ENCODE measurements at places on chromosomes 11 and 22.

DNA sequence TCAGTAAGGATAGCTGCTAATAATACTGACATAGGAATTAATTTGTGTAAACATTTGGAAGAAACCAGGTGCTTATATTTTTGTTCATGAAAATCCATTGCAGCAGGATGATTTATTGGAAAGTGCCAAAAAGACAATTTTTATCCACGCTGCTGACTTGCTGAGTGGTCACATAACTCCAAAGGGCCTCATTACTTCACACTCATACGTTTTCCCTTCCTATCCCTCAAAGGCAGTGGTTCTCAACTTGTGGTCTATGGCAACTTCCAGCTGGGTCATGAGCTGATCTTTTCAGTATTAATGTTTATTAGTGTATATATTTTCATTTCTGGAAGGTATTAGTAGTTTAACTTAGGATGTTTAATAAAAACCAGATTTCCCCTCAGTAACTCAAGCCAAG, 178.1 kb downstream of the UVRAG start:
- DNase-seq = no peak

DNA sequence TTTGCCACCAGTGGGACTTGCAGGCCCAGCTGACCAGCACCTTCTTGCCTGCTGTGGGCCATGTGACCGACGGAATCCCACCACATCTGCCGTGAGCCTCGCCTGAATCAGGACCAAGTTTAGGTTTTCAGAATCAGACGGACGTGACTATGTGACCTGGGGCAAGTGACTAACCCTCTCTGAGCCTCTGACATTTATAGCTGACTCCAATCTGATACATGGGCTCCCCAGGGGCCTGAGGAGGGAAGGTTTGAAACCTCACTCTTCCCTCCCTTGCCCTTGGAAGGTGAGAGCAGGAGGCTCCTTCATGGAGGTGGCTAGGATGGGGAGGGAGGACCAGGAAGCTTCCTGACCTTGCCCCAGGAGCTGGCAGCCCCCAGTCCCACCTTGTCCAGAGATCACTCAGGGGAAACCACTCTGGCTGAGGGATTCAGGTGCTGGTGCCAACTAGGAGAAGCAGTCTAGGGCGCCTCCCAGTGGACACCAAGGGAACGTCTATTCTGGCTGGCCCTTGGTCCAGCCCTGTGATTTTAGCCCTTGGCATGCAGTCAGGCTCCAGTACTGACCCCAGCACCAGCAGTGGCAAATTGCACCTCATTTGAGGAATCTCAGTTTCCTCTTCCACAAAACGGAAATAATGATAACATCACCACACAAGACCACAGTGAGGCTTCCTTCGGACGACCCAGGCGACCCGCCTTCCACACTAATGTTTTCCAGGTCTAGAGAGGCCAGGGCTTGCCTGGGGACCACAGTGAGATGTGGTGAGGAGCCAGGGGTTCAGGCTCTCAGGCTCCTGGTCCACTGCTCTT, 47.2 kb upstream of the SYT7 start:
- no peak for DNase-seq

- DNase-seq = no peak
These were observed 53.7 kb downstream of the ARFGAP3 start for GRCh38 chr22:42803389-42803788.

DNA sequence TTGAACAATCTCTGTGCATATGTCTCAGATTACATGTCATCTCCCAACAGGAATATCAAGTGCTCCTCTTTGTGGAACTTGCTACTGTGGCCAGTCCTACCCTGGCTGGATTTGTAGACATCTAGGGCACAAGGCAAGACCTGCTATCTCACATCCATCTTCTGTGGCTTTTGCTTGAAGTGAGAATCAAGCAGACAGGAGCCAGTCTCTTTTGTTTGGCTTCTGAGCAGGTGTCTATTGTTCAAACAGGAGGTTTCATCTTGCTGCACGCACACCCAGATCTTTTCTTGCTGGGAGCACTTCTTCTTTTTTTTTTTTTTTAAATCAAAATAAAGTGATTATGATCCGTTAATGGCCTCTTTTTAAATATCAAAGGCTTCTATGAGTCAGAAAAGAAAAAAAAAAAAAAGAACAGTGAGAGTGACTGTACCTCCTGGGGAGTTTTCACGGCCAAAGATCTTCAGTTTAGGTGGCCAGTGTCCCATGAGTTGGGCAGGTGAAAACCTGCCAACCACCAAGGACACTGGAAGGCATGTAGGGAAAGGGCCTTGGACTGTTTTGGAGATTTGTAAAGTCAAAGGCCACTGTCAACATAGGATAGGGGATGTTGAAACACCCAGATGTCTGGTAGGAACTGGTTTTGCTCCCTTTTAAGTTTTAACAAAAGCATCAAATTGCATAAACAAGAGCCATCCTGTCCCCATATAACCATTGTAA, 78.1 kb downstream of the CD44 start:
- no peak for DNase-seq

DNA sequence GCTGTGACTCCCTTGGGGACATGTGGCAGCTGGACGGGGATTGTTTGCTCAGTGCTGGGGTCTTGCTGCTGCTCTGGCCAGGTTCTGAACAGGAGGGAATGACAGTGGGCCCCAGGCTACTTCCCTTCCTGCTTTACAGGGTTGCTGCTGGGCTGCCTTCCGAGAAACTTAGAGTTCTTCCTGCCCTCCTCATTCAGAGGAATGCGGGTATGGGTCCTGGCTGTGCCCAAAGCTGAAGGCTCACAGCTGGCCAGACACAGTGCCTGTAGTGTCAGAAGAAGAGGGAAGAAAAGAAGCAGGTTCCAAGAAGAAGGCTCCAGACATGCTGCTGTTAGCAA, 108.3 kb upstream of the PARVA start:
- DNase-seq = no peak

DNA sequence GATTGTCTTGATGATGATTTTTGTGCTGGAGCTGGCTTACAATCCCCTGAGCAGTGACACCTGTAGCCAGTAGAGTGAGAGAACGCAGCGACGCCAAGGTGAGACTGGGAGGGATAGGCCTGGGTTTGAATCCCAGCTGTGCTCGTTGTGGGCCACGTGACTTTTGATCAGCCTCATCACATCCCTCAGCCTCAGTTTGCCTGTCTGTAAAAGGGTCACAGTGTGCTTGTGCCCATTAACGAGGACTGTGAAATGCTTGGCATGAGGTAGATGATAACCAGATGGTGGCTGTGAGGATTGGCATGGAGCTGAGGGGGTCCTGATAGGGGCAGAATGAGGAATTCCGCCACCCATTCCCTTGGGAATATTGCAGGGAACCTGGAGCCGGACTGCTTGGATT, 9.6 kb downstream of the KIAA1671 start:
- DNase-seq = no peak

GRCh38 chr11:66369073-66369894, 2.3 kb downstream of the SLC29A2 start:
- no peak for DNase-seq

DNA sequence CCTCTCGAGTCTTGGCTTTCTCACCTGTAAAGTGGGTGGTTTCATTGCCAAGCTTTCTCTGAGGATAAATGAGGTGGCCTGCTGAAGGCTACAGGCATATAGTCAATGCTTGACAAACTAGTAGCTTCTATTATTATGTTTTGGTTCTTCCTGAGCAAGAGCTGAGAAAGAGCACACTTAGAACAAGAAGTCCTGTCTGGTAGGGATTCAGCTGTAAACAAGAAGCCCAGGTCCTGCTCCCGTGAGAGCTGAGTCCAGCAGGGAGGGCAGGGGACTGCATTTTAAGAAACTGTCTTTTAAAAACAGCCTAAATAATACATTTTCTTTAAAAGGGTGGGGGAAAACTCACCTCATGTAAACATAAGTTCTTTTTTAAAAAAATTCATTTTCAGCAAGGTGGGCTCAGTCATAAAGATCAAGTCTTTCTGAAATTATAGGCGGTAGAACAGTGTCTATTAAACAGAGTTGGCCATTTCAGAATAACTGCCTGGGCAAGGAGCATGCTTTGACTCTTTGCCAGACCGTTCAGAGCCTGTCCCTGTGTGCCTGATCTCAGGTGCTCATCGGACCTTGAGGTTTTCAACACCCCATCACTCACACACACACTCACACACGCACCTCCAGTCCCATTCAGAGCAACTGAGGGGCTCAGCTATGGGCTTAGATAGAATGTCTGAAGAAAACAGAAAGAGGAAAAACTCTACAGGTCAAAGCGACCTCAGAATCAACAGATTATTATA, 29.2 kb upstream of the MYO18B start:
- no peak for DNase-seq

DNA sequence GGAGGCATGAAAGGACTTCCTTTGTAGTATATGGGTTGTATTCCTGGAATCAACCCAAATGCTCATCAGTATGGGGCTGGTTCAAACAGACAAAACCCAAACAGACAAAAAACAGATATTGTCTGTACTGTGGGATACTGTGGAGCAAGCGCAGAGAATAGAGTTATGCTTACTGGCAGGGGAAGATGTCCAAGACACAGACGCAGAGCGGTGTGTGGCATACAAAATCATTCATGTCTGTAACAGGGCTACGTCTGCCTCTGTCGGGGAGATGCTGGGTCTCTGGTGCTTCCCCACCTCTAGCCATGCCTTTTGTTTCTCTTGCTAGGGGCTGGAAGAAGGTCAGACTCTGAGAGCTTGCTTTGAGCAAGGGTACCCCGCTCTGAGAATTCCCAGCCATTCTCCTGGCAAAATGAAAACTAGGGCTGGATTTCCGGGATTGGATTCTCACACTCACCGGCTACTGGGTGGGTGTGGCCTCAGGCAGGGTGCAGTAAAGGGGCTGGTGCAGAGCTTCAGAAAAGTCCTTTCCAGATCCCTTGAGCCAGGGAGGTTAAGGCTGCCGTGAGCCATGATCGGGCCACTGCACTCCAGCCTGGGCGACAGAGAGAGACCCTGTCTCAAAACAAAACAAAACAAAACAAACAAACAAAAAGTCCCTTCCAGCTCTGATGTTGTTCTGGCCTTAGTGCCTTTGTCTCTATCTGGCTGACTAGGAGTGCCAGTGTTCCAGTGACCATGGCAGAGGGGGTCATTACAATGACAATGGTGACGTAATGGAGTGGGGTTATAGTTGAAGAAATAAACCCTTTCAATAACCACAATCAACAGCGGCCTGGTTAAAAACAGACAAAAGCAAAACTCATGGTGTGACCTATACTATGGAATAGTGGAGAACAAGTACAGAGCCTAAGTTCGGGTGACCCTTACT, 2.9 kb upstream of the ABCC8 start:
- no peak for DNase-seq

- no peak for DNase-seq
These were observed 1.4 kb upstream of the TRMT2A start for GRCh38 chr22:20118300-20119020.

- no peak for DNase-seq
These were observed 281.0 kb downstream of the TENM4 start for GRCh38 chr11:79159657-79160450.

DNA sequence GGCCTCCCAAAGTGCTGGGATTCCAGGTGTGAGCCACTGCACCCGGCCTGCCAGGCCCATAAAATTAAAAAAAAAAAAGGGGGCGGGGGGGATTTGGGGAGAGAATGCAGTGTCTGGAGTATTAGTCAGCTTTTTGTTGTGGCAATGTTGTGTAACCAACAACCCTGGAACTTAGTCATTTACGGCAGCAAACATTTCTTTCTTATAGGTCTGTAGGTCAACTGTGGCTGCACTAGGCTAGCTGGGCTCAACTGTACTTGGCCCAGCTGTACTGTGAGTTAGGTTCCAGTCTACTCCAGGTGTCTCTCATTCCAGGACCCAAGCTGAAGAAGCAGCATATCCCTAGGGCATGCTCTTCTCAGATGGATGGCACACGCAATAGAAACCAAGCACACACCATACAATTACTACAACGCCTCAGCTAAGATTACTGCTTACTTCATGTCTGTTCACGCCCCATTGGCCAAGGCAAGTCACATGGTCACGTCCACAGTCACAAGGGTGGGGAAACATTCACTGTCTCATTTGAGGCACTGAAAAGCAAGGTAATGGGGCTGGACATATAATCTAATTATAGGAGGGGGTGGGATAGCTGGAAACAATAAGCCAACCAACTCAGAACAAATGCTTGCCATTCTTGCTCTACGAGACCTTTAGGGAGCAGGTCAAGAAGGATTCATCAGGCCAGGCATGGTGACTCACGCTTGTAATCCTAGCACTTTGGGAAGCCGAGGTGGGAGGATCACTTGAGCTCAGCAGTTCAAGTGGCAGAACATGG, 10.4 kb upstream of the SPINDOC start:
- no peak for DNase-seq

DNA sequence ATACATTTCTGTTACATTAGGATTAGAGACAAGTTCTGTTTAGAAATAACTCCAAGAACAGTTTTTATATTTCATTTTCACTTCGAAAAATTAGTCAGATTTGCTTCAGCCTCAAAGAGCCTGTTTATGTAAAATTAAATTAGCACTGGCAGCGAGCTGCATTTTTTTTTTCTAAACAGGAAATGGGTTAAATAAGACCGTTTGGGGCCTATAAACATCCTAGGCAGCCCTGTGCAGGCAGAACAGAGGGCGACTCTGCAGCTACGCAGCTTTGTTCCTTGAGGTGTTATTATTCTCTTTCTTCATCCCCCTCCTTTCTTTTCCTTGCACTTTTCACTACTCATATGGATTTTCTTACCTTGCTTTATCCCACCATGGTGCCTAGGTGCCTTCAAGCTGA, 48.7 kb downstream of the CWC15 start:
- DNase-seq = no peak

- no peak for DNase-seq
These were observed 5.7 kb upstream of the MMP20 start for GRCh38 chr11:102630598-102631448.

GRCh38 chr11:15816260-15816871, 540.0 kb downstream of the SOX6 start:
- no peak for DNase-seq

GRCh38 chr22:34800260-34800980, 265.5 kb upstream of the ISX start:
- DNase-seq = no peak

- no peak for DNase-seq
These were observed 8.9 kb downstream of the MN1 start for GRCh38 chr22:27792452-27793161.

GRCh38 chr11:16861862-16862261, 123.4 kb downstream of the C11orf58 start:
- DNase-seq = no peak

DNA sequence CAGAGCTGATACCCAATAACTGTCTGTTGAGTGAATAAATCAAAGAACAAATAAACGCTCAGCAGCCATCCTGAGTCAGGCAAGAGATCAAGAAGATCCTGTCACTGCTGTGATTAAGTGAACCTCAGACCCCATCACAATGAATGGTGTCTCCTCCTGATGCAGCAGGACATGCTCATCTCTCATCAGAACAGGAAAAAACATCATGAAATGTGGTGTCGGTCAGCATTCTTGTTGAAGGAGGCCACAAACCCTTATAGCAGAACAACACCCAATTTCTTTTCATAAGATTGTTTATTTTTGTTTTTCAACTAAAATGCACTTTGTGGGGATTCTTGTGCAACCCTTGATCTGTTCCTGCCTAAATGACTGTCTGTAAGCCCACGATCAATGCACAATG, 60.3 kb downstream of the SYTL2 start:
- DNase-seq = no peak

- DNase-seq = no peak
These were observed 1.0 kb downstream of the ZBTB16 start for GRCh38 chr11:114060392-114061047.

- no peak for DNase-seq
These were observed 1167.6 kb downstream of the JRKL start for GRCh38 chr11:97557399-97557798.

- no peak for DNase-seq
These were observed 111.7 kb downstream of the MYO18B start for GRCh38 chr22:25853501-25854284.

GRCh38 chr11:109166441-109166840, 255.5 kb upstream of the C11orf87 start:
- DNase-seq = no peak

Data from stimulated activated CD4-positive, alpha-beta T cell treated with anti-CD3 and anti-CD28 coated beads, TNF-alpha, amount 100 ng/mL, for 1 hour (primary cell).